ENCODE measurements at places on chromosomes 1 and 21.

DNA sequence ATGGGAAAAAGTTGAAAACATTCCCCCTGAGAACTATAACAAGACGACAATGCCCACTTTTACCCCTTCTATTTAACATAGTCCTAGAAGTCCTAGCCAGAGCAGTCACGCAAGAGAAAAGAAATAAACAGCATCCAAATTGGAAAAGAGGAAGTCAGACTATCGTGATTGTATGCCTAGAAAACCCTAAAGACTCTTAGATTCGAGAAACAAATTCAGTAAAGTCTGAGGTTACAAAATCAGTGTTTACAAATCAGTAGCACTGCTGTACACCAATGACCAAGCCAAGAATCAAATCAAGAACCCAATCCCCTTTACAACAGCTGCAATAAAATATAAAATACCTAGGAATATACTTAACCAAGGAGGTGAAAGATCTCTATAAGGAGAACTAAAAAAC is 72.4 kb downstream of the POU2F1 start:
- DNase-seq: no peak

GRCh38 chr1:234486858-234487840 is 8.2 kb upstream of the TARBP1 start:
- DNase-seq: no peak

DNA sequence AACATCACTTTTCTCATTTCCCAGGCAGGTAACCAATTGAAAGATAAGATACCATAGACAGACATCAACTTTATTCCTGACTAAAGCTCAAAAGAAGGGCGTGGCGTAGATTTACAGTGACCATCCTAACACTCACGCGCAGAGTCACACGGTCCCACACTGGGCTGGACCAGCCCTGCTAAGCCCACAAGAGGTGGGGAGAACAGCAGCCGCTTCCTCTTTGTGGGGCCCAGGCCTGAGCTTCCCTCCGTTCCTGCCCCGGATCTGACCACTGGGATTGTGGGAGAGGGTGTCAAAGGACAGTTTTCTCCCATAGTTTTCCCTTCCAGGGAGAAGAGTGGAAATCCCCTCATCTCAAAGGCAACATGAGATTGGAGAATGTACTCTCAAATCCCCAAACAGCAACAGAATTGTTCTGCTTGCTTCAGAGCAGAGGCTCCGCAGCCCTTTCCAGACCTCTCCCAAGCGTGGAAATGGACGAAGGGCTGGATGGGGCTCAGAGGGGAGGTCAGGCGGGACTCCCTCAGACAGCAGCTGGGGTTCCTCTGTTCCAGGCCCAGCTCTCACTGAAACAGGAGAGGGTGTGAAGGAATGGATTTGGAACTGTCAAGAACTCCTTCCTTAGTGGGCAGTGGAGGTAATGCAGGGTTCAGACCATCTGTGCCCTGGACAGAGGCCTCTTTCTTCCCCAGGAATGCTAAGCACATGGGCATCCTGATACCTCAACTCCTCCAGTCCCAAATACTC is 33.7 kb downstream of the L1TD1 start:
- no peak for DNase-seq

GRCh38 chr1:52305417-52306226 is 60.4 kb downstream of the CC2D1B start:
- DNase-seq: no peak

GRCh38 chr1:233088613-233089012 is 138.2 kb downstream of the NTPCR start:
- no peak for DNase-seq

DNA sequence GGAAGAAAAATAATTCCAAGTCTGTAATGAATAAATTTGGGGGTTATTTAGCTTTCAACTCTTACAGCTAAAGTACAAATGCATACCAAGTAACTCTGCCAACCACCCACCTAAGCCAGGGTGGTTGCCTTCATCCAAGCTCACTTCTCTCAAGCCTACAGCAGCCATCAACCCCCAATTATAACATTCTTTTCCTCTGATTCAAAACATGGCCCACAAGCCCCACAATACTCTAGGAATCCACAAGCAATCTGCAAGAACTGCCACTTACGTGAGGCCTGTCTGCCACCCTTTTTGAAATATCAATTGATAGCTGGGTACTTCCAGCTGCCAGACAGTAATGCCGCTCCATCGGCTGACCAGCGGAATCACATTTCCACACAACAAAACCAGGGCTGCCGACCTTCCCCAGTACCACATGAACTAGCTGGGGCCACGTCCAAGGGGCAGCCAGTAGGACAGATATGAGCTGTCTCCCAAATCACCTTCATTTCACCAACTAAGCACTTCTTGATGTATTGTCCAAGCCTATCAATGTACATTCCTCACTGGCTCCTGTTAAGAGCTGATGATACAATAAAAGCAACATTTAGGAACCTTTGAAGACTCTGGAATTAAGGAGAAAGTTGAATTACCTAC is 3.2 kb downstream of the LBR start:
- no peak for DNase-seq

GRCh38 chr1:227776331-227776771 is 39.1 kb upstream of the PRSS38 start:
- no peak for DNase-seq

- no peak for DNase-seq
Observed at GRCh38 chr1:26994020-26994786, 711 bp downstream of the TRNP1 start.

DNA sequence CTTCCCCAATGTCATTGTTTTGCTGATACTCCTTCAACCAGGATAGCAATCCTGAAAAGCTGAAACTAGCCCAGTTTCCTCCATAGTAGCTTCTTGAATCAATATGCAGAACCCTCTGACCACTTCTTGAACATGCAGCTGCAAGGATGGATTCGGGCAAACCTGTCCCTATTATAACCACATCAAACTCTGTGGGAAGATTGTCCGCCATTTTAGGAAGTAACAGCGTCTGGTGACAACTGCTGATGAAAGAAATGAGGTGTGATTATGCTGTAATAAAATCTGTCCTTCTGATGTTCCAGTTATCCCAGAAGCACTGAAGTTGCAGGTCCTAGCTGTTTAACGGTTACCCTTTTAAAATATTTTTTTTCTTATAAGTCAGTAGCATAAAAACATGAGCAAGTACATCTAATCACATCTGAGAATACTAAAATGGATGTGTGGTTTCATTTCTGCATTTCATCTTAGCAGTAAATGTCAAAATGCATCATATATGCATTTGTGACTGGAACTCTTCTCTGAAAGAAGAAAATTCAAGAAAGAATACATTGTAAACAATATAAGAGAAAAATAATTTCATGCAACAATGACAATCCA is 4.5 kb downstream of the CHML start:
- DNase-seq: no peak

Data from activated gamma-delta T cell (primary cell).